ENCODE measurements at places on chromosomes 7 and 10.

DNA sequence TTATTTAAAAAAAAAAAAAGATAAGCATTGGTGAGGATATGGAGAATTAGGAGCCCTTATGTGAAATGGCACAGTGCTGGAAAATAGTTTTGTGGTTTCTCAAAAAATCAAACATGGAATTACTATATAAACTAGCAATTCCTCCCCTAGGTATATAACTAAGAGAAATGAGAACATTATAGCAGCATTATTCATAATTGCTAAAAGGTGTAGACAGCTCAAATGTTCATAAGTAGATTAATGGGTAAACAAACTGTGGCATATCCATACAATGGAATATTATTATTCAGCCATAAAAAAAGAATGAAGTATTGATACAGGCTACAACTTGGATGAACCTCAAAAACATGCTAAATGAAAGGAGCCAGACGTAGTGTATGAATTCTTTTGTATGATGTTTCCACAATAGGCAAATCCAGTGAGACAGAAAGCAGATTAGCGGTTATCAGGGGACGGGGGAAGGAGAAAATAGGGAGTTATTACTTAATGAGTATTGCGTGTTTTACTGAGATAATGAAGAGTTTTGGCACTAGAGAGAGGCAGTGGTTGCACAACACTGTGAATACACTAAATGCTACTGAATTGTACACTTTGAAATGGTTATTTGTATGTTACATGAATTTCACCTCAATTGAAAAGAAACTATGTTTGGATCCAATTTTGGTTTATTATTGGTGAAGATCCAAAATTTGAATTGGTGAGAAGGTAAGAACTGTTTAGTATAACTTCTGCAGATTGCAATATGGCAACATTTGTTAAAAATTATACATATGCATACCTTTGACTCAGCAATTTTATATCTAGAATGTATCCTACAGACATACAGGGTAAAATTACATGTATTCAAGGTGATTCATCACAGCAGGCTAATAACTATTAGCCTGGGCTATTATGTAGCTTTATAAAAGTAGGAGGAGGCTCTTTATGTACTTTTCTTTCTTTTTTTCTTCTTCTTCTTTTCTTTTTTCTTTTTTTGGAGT, 69.7 kb downstream of the VCL start:
- DNase-seq: no peak

DNA sequence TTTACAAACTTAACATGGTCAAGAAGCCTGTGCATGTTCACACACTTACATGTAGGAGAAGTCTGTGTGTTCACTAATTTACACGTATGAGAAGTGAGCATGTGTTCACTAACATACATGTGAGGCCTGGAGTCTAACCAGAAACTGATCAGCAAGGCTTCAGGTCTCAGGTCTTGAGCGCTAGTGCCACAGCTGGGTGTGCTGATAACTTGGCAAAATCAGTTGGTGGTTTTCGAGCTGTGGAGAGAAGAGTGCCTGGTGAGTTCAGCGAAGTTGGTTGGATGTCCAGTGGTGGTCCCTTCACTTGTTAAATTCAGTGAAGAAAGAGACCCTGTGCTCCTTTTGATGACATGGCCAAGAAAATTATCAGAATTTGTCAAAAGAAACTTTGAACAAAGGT, 98.7 kb downstream of the CELF2 start:
- no peak for DNase-seq

DNA sequence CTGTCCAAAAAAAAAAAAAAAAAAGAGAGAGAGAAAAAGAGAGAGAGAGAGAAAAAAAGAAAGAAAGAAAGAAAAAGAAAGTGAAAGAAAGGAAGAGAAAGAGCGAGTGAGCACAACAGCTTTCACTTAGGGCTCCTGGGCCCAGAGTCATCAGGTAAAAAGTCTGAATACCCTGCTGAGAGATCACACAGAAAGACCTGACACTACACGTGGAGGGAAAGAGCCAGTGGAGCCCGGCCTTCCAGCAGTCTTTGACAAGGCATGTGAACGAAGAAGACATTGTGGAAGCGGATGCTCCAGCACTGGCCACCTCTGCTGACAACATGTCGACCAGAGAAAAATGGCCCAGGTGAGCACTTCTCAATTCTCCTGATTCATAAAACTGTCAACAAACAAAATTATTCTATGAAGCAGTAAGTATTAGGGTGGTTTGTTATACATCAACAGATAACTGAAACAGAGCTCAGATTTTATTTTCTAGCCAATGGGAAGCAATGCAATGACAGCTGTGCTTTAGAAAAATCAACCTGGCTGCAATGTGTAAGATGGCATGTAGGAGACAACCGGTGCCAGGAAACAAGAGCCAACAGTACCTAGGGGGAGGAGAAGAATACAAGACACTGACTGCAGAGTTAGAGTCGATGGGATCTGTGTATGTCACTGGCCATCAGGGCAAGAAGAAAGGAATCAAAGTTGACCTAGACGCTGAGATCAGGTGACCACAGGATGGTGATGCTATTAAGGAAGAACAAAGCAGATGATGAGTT, 4.4 kb downstream of the RNF216 start:
- no peak for DNase-seq

- DNase-seq: no peak
Measured at GRCh38 chr7:5423306-5423975, at the start of gene TNRC18. TSS of gene TNRC18 (minus strand) at chr7:5423834. CDS start at chr7:5421246, 2,588 bp downstream.

GRCh38 chr10:60654813-60655464, 123.3 kb upstream of the CDK1 start:
- no peak for DNase-seq
